Activated CD8-positive, alpha-beta memory T cell treated with anti-CD3 and anti-CD28 coated beads for 36 hours (primary cell): ENCODE measurements at places on chromosomes 1 and 21. TPM values are rescaled to one million over a fixed set of nuclear protein-coding genes. Genes with fewer than 3 reads are reported as not detected.

Gene RPS27
- 1,492 TPM for total RNA-seq

Gene NES
- total RNA-seq = not detected

Gene SLAMF7
- 75.4 TPM for total RNA-seq

Gene PTGFR
- total RNA-seq = not detected

Gene C21orf58
- 21.7 TPM for total RNA-seq

Gene OR2M3
- total RNA-seq = not detected
